ENCODE measurements at places on chromosomes 13 and 19.
A peak's percentile ranks its signal among the peaks of the same experiment; 100 is the strongest.

DNA sequence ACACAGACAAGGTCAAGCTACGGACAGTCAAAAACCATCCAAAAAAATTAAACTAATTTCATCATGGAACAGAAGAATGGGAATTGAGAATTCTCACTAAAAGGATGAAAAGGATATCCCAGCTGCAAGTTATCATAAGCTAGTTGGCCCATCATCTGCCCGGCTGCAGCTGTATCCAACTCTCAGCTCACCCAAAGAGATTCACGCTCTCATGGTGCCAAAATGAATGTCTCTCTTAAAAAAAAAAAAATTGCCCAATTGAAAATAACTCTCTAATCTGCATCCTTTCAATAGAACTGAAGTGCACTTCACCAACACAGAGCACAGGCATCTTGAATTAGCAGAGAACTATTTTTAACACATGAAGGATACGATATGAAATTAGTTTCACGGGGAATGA, 20.0 kb downstream of the ENOX1 start:
- DNase-seq = no peak

GRCh38 chr19:2475018-2475701, 767 bp upstream of the GADD45B start:
- peak; percentile 84 for DNase-seq

GRCh38 chr19:13646758-13647157, 117.6 kb upstream of the MRI1 start:
- no peak for DNase-seq

GRCh38 chr19:47156861-47157430, 26.3 kb downstream of the SAE1 start:
- DNase-seq = no peak

DNA sequence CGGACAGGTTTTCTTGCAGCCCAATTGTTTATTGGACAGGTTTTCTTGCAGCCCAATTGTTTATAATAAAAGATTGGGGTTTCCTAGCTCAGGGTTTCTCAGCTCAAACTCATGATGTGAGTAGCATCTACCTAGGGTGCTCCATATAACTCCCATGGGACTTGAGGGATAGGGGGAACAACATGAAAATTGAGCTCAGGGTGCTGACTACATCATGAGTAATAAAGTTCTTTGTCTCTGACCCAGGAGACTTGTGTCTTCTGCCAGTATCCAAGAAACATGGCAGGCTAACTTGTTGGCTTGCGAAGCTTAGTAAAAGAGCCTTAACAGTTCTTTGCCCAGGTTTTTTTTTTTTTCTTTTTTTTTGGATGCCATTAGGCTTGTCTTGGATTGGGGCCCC, 59.2 kb upstream of the MYCBP2 start:
- DNase-seq = no peak

- no peak for DNase-seq
Observed at GRCh38 chr13:68026077-68026476, 795.9 kb upstream of the PCDH9 start.

GRCh38 chr13:31433746-31434145, 234.0 kb downstream of the B3GLCT start:
- DNase-seq = peak; percentile 24

DNA sequence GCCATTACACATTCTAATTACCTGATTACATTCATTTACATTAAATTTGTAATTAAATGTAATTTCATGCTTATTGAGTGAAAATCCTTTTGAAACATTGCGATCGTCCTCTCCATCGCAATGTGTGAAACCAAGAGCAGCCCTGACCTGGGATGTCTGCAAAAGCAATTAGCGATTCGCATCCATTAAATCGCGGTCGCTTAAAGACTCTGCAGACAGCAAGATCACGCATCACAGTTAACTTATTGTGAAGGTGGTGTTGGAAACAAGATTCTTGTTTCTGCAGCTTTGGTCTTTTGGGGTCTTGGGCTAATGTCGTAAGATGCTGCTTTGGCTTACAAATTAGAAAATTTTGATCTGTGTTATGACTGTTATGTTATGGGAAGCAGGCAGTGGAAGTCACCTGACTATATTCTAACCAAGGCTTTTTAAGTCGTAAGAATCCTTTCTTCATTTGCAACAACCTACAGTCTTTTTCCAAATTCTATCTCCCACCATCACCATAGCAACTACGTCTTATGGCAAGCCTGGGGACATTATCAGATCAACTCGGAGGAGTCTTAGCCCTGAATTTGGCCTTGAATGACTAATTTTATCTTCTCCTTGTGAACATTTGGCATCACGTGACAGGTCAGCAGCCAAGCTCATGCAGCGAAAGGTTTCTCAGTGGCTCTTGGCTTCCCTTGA, 142.8 kb upstream of the SOX1 start:
- no peak for DNase-seq

DNA sequence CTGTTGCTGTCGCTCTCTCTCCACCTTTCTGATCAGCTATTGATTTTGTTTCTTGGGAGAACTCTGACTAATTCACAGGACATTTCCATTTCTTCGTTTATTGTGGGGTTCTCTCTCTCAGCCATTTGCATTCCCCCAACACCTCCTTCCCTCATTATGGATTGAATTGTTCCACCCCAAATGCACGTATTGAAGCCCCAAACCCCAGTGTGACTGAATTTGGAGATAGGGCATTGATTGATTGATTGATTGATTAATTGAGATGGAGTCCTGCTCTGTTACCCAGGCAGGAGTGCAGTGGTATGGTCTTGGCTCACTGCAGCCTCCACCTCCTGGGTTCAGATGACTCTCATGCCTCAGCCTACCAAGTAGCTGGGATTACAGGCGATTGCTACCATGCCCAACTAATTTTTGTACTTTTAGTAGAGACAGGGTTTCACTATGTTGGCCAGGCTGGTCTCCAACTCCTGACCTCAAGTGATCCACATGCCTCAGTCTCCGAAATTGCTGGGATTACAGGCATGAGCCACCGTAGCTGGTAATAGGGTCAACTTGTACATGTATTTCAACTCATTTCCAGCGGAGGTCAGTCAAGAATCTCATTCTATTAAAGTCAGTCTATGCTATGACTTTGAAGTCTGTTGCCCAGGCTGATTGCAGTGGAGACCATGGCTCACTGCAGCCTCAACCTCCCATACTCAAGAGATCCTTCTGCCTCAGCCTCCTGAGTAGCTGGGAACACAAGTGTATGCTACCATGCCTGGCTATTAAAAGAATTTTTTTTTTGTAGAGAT, 13.6 kb downstream of the NFILZ start:
- DNase-seq = no peak

GRCh38 chr19:43367822-43368221, 14.3 kb downstream of the CD177 start:
- no peak for DNase-seq

- no peak for DNase-seq
Observed at GRCh38 chr19:37817180-37817981, 38.0 kb upstream of the ZNF573 start.

GRCh38 chr13:40566811-40567210, 99.6 kb downstream of the FOXO1 start:
- no peak for DNase-seq

DNA sequence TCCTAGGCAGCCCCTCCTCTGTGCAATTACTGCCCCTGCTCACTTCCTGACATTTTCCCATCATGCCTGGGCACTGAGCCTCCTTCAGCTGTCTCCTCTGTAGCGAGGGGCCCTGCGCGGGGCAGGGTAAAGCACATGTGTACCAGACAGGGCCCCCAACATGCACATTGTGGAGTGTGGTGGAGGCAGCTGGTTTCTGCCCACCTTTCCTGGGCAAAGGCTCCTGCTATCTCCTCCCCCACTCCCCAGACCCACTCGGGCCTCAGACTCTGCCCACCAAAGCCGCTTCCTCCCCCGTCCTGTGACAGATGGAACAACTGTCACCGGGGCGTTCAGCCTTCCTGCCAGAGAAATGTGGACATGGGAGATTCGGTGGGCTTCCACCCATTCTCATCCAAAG, 2.9 kb upstream of the KPTN start:
- DNase-seq = no peak
